ENCODE measurements at places on chromosomes 16 and 17. TPM values are rescaled to one million over a fixed set of nuclear protein-coding genes. Genes with fewer than 3 reads are reported as not detected.

GPT2 gene
- 41.3 TPM for total RNA-seq

KRTAP1-1 gene
- not detected for total RNA-seq

ABAT gene
- 2.6 TPM for total RNA-seq

SCNN1G gene
- total RNA-seq: 0.38 TPM

UMOD gene
- not detected for total RNA-seq

GRN gene
- 513 TPM for total RNA-seq

LGALS9C gene
- total RNA-seq: 0.38 TPM

TLCD3B gene
- total RNA-seq: not detected

TMEM88 gene
- total RNA-seq: 0.64 TPM

BICDL2 gene
- total RNA-seq: 56.1 TPM

LYRM1 gene
- total RNA-seq: 40.8 TPM

CCL22 gene
- under 0.01 TPM for total RNA-seq

IFI35 gene
- 0.79 TPM for total RNA-seq

BLTP2 gene
- 164 TPM for total RNA-seq

CDH5 gene
- total RNA-seq: not detected

FOXJ1 gene
- total RNA-seq: not detected

SYCE1L gene
- 0.38 TPM for total RNA-seq

KRT40 gene
- total RNA-seq: not detected

All from bronchial epithelial cell (primary cell).